ENCODE measurements at places on chromosomes 6 and 20.
A peak's percentile ranks its signal among the peaks of the same experiment; 100 is the strongest.

DNA sequence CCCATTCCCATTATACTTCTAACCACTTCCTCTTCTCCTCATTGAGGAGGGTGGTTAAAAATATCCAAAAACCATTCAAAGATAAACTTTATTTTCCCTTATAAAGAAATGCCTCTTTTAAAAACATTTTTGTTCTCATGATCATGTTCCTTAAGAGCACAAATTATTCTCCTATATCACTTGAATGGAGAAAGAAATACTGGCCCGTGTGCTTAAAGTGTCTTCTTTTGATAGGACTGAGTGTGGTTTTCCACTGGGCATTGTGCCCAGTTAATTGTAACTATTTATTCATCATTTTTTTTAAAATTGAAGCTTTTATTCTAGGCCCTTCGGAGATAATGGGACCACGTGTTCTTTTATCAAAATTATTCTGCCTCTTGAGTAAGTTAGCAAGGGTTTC, 871.5 kb downstream of the QKI start:
- no peak for ATAC-seq

GRCh38 chr6:168216751-168217191, 102.8 kb downstream of the DACT2 start:
- no peak for ATAC-seq

- ATAC-seq = no peak
Observed at GRCh38 chr6:36072681-36073080, 45.1 kb downstream of the MAPK14 start.

GRCh38 chr6:124743420-124743819, 218.8 kb upstream of the RNF217 start:
- ATAC-seq = no peak

DNA sequence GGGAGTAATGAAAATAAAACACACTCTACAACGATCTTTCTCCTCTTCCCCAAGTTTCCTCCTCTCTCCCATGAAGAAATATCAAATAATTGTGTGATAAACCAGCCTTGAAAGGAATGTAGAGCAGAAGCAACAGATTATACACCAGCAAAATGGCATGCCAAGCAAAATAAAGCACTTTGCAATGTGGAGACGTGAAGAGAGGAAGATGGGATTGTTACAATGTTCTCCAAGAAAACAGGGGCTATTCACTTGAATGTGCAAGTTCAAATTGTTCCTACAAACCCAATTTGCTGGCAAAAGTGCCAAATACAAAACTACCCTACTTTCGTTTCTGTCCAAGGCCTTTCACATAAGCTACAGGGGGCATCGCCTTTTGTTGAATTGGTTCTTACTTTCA, 185.1 kb downstream of the PDE7B start:
- no peak for ATAC-seq

DNA sequence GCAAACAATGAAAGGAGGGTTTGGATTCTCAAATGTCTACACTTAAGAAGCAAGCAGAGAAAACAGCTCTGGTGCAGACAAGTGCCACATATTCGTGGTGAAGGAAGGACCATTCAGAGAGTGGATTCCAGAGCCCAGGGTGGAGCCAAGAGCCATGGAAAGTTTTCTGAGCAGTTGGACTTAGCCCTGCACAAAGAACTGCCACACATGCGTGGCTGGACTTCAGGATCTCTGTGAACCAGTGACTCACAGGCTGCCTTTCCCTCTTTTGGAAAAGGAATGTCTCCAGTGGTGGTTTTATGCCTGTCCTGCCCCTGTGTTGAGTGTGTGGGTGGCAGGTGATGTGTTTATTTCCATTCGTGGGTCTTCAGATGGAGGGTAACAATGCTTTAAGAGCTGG, 489.5 kb downstream of the CDH26 start:
- ATAC-seq = no peak

DNA sequence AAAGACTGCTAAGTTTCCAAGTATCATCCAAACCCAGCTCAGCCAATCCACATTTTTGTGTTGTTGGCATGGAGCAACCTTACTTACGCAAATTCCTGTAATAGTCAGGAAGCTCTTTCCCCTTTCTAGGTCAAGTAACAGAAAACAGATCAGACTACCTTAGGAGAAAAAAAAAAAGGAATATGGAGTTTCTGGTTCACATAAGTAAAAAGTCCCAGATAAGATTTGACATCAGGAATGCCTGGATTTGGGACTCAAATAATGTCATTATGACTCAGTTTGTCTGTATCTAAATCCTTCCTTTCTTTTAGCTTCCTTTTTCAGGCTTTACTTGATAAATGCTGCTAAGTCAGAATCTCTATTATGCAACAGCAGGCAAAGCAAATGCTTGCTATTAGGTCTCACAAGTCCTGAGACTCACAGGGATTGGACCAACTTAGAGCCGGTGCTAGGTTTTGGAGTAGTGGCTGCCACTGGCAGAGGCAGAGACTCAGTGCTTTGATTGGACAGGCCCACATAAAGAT, 44.5 kb downstream of the NCOA7 start:
- ATAC-seq = no peak

- peak; percentile 98 for ATAC-seq
Observed at GRCh38 chr20:10708351-10709185, 34.8 kb upstream of the JAG1 start.

GRCh38 chr20:3653921-3654320, 9.3 kb downstream of the GFRA4 start:
- no peak for ATAC-seq

DNA sequence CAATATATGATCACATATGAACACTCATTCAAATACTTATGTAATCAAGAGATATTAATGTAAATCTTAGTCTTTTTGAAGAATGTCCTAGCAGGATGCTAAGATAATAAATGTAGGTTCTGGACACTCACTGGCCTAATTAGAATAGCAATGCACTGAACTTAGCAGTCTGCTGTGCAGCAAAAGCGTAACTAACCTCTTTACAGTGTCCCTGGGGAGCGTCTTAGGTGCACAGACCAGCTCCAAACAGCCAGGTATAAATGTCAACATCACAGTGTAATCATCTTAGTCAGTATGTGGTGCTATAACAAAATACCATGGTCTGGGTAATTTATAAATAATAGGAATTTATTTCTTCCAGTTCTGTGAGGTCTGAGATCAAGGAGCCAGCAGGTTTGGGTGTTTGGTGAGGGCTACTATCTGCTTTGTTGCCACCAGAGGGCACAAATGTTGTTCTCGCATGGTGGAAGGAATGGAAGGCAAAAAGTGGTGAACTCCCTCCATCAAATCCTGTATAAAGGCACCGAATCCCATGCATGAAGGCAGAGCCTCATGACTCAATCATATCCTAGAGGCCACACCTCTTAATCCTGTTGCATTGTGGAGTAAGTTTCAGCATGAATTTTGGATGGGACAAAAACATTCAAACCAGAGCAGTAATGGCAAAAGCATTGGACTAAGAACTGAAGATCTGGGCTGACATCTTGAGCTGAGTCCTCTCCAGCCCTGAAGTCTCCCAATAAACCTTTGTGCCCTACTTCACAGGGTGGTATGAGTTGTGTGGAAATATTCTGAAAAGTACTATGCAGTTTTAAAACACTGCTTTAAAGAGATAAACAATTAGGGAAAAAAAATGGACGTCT, 41.8 kb upstream of the FOXO3 start:
- ATAC-seq = peak; percentile 73

GRCh38 chr20:3871550-3872265, 17.5 kb upstream of the PANK2 start:
- no peak for ATAC-seq

DNA sequence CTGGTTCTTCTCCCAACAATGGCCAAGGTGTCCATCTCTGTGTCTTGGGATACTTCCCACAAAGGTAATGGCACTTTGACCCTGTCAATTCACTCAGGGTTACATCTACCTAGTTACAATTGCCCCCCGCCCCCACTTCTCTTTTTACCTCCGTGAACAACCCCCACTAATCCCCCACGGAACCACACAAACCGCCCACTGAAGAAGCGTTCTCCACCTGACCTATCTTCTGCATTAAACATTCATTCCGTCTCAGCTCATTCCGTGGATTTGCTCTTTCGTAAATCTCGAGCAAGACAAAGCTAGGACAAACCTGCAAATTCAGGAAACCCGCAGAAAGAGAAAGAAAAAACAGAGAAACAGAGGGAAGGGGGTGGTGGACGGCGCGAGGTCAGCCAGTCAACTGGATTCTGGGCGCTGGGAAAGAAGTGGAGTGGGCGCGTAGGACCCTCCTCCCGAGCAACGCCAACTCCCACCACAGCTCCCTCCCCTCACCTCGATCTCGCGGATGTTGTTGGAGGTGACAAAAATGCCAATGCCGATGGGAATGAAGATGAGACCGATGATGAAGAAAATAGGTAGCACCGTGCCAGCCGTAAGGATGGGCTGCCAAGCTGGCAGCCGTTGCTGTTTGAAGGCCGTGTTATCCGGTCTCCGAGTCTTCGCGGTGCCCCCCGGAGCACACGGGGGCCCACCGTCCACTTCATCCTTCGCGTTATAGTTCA, 523 bp downstream of the TMEM30A start:
- ATAC-seq = peak; percentile 38

DNA sequence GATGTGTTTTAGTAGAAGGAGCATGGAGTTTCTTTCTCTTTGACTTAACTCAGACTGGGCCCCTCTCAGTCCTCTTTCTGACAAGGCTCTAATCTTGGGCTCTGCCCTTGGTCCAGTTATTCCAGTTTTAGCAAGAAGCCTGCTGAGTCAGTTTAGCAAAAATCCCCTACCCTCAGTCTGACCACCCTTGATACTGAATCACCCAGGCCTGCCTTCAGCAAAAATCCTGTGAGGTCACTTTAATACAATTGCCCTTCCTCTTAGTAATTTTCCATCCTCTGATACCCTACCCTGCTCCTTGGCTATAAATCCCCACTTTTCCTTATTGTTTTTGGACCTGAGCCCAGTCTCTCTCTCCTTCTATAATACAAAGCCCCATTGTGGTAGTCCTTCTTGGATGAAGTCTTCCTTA, 326.7 kb upstream of the NOX3 start:
- ATAC-seq = peak; percentile 62

- no peak for ATAC-seq
Observed at GRCh38 chr6:170058878-170059485, 231.9 kb downstream of the DLL1 start.

DNA sequence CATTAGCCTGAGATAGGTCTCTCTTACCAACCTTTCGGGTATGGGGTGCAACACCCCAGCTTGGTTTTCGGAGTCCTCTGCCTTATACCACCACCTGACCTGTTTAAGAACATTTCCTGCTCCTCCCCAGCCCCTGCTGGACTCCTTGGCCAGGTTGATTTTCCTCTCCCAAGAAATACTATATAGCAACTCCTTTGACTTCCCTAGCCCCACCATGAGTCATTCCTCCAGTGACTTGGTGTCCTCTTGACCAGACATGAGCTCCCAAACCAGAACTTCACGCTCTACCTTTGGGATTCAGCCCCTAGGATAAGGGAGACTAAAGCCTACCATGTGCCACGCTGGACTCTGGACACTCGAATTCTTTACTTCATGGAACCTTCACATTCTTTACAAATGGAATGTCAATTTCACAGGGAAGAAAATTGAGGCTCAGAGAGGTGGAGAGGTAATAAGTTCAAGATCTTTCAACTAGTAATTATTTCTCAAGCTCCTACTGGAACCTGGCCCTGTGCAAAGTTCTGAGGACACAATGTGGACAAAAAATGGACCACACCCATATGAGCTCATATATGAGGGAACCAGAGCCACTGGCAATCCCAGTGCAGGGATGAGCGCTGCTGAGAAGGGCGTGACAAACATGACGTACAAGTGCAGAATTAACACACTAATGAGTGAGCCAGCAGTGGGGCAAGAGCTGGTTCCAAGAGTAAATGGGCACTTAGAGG, 48.2 kb downstream of the SIRPA start:
- no peak for ATAC-seq

- ATAC-seq = no peak
Observed at GRCh38 chr6:70175770-70176169, 127.1 kb downstream of the COL9A1 start.

GRCh38 chr6:156865019-156865629, 87.9 kb downstream of the ARID1B start:
- ATAC-seq = no peak

- peak; percentile 98 for ATAC-seq
Observed at GRCh38 chr6:15987569-15987968, 141.3 kb upstream of the MYLIP start.

DNA sequence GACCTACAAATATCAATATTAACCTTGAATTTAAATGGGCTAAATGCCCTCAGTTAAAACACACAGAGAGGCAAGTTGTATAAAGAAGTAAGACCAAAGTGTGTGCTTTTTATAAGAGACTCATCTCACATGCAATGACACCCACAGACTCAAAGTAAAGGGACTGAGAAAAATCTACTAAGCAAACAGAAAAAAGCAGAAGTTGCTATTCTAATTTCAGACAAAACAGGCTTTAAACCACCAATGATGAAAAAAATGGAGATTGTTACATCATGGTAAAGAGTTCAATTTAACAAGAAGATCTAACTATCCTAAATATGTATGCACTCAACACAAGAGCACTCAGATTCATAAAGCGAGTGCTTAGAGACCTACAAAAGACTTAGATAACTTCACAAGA, 741.9 kb upstream of the MARCKS start:
- no peak for ATAC-seq

DNA sequence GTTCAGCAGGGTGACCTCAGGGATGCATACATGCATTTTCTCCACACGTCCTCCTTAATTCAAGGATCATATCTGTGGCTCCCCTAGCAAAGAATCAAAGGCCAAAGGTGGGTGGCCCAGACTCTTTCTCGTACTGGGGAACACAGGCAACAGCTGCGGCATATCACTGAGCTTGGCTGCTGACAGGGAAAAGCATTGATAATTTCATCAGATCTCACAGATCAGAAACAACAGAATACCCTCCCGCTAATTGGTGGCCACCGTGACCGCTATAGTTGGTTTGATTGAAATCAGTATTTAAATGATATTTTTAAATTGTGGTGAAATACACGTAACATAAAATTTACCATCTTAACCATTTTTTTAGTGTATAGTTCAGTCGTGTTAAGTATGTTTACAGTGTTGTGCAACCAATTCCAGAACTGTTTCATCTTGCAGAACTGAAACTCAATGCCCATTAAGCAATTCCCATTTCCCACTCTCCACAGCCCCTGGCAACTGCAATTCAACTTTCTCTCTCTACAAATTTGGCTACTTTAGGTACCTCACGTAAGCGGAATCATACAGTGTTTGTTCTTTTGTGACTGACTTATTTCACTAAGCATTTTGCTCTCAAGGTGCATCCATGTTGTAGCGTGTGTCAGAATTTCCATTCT, 74.7 kb upstream of the TMEM170B start:
- no peak for ATAC-seq

- no peak for ATAC-seq
Observed at GRCh38 chr20:2118783-2119182, 17.2 kb downstream of the STK35 start.

GRCh38 chr20:10857352-10858070, 183.7 kb upstream of the JAG1 start:
- no peak for ATAC-seq

DNA sequence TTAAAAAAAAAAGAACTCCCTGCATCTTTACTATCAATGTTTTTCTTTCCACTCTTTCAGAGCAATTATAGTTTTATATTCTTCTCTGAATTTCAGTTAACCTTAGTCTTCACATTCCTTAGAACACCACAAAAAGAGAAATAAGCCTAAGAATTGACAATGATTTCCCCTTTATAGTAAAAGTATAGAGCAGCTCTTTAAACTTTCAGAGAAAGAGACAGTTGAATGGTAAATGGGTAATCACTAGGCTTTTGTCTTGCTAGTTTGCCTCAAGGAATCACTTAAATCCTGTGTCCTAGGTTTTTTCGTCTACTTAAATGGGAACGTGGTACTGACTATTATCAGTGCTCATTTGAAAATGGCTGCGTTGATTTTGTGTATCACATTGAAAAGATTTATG, 31.8 kb downstream of the SLX4IP start:
- ATAC-seq = no peak

All from motor neuron (in vitro differentiated cells).